Vagina (tissue), 2 donors: ENCODE measurements at places on chromosomes 12 and 14.

DNA sequence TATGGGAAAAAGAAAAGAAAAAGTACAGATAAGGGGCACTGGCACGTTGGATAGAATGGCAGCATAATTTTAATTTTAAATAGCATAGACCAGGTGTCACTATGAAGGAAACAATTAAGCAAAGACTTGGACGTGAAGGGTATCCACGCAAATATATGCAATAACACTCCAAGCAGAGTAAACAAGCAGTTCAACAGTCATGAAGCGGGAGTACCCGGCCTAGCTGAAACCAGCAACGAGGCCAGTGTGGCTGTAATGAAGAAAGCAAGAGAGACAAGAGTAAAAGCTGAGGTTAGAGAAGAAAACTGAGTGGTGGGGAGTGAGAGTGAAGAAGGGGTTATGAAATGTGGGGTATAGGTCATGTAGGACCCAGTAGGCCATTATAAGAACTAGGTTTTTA lies 85.4 kb downstream of the BCL2L14 start:
- H3K4me3 ChIP-seq: no peak overlapping the region
- no peak overlapping the region for H3K27ac ChIP-seq
- H3K4me1 ChIP-seq: peaks cover 18% of the 10 kb centered on the region
- H3K36me3 ChIP-seq: no peaks in the 10 kb centered on the region

- no peak overlapping the region for H3K4me3 ChIP-seq
- no peaks in the 10 kb centered on the region for H3K4me1 ChIP-seq
- no peak overlapping the region for H3K27ac ChIP-seq
- H3K36me3 ChIP-seq: no peaks in the 10 kb centered on the region
- H3K27me3 ChIP-seq: no peaks in the 10 kb centered on the region
Observed at GRCh38 chr14:70893858-70894291, 13.4 kb upstream of the PCNX1 start.

DNA sequence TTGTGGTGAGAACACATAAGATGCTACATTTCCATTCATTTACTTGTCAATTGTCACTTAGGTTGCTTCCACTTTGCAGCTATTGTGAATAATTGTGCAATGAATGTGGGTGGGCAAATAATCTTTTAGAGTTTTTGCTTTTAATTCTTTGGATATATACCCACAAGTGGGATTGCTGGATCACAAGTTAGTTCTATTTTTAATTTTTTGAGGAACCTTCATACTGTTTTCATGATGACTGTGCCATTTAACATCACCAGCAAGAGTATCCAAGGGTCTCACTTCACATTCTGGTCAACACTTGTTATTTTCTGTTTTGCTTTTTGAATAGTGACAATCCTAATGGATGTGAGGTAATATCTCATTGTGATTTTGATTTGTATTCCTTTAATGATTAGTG lies 10.5 kb downstream of the CLEC6A start:
- H3K36me3 ChIP-seq: no peaks in the 10 kb centered on the region
- H3K4me1 ChIP-seq: no peaks in the 10 kb centered on the region
- H3K27me3 ChIP-seq: no peaks in the 10 kb centered on the region

GRCh38 chr12:1946296-1946695 lies 27.8 kb upstream of the CACNA2D4 start:
- no peaks in the 10 kb centered on the region for H3K27me3 ChIP-seq
- H3K4me3 ChIP-seq: no peak overlapping the region
- H3K4me1 ChIP-seq: peaks cover 19% of the 10 kb centered on the region
- H3K27ac ChIP-seq: no peak overlapping the region

DNA sequence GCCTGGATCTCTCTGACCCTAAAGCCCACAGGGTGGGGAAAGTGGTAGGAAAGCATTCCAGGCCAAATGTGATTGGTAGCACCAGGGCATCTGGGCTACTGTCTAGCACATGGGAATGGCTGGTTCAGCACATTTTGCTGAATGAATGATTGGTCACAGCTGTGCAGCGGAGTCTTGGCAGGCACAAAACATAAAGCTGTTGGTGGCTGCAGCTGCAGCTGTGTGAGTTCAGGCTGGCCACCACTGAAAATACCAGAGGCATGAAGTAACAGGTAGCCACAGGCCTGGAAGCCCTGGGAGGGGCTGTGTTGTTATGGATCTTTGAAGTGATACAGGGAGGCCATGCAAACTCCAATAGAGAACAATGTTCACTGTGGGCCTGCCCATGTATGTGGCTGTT lies 72.7 kb downstream of the MYRFL start:
- no peaks in the 10 kb centered on the region for H3K27me3 ChIP-seq
- H3K4me3 ChIP-seq: no peak overlapping the region
- no peak for DNase-seq
- peaks cover 6% of the 10 kb centered on the region for H3K4me1 ChIP-seq

DNA sequence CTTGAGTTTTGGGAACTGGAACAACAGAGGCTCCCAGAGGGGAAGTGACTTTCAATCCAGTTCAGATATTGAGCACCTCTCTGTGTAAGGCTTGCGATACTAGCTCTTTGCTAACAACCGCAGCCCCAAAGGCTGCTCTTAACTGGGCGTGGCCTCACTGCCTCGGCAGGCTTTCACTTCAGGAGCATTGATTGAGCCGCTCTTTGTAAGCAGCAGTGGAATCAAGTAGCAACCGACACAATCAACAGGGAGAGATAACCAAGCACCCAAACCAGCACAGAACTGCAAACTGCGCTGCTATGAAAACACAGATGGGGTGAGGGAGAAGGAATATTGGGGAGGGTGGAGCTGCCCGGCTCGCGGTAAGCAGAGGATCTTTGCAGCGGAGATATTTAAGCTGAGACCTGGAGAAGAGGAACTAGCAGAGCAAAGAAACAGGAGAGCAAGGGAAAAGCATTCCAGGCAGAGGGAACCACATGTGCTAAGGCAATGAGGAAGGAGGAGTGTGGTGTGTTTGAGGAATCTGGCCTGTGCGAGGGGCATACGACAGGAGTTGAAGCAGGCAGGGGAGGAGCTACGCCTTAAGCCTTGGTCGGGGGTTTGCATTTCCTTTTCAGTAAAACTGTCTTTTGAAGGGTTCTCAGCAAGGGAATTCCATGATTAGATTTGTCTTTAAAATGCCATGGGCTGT lies 17.3 kb upstream of the YY1 start:
- H3K27me3 ChIP-seq: no peaks in the 10 kb centered on the region
- no peak for DNase-seq
- H3K36me3 ChIP-seq: no peaks in the 10 kb centered on the region
- H3K27ac ChIP-seq: peak overlapping the region; percentile 68

GRCh38 chr14:61611880-61612630 lies 83.3 kb upstream of the HIF1A start:
- H3K27ac ChIP-seq: no peak overlapping the region
- no peak for DNase-seq
- no peaks in the 10 kb centered on the region for H3K27me3 ChIP-seq
- no peak overlapping the region for H3K4me3 ChIP-seq

GRCh38 chr12:44088647-44089046 lies 252.8 kb downstream of the TMEM117 start:
- no peaks in the 10 kb centered on the region for H3K36me3 ChIP-seq
- H3K4me1 ChIP-seq: no peaks in the 10 kb centered on the region
- no peaks in the 10 kb centered on the region for H3K27me3 ChIP-seq
- no peak overlapping the region for H3K27ac ChIP-seq
- DNase-seq: no peak

DNA sequence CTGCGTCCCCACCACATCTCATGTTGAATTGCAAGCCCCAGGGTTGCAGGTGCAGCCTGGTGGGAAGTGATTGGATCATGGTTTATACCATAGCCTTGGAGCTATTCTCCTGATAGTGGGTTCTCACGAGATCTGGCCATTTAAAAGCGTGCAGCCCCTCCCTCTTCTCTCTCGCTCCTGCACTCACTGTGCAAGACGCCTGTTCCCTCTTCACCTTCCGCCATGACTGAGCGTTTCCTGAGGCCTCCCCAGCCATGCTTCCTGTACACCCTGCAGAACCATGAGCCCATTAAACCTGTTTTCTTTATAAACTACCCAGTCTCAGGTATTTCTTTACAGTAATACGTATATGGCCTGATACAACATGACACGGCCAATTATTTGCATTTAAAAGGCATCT lies 146.6 kb downstream of the RIMBP2 start:
- no peak overlapping the region for H3K27ac ChIP-seq
- H3K4me1 ChIP-seq: no peaks in the 10 kb centered on the region
- no peak overlapping the region for H3K4me3 ChIP-seq
- H3K27me3 ChIP-seq: no peaks in the 10 kb centered on the region
- DNase-seq: no peak

GRCh38 chr12:33663000-33663654 lies 223.5 kb upstream of the SYT10 start:
- no peaks in the 10 kb centered on the region for H3K4me1 ChIP-seq
- DNase-seq: no peak
- H3K27me3 ChIP-seq: no peaks in the 10 kb centered on the region
- no peak overlapping the region for H3K4me3 ChIP-seq
- H3K27ac ChIP-seq: no peak overlapping the region
- no peaks in the 10 kb centered on the region for H3K36me3 ChIP-seq
